ENCODE measurements at places on chromosomes 5 and 9. TPM values are rescaled to one million over a fixed set of nuclear protein-coding genes. Genes with fewer than 3 reads are reported as not detected.
A peak's percentile ranks its signal among the peaks of the same experiment; 100 is the strongest.

The NEURL1B gene
- 11.4 TPM for total RNA-seq

The C9 gene
- not detected for total RNA-seq

The CD74 gene
- total RNA-seq, result 49.8 TPM

The RAPGEF6 gene
- 19.7 TPM for total RNA-seq

The IL3 gene
- total RNA-seq, result not detected

The CARTPT gene
- not detected for total RNA-seq

The FBP1 gene
- total RNA-seq, result 2.5 TPM

The CEL gene
- 1.0 TPM for total RNA-seq

The CDK7 gene
- 80.7 TPM for total RNA-seq

- no peaks in the 10 kb centered on the region for H3K36me3 ChIP-seq
- H3K4me3 ChIP-seq, result no peak overlapping the region
- no peaks in the 10 kb centered on the region for H3K27me3 ChIP-seq
- peaks cover 10% of the 10 kb centered on the region for H3K4me1 ChIP-seq
- 0 out of 2 replicates have a peak overlapping the region, but pooled peaks have one; percentile 19 for H3K27ac ChIP-seq
- DNase-seq, result no peak
Measured at GRCh38 chr9:136525841-136526499, 19.9 kb downstream of the NOTCH1 start.

GRCh38 chr9:86979657-86980056, 32.4 kb upstream of the GAS1 start:
- no peaks in the 10 kb centered on the region for H3K27me3 ChIP-seq
- no peaks in the 10 kb centered on the region for H3K36me3 ChIP-seq
- H3K4me1 ChIP-seq, result 0 out of 2 replicates have a peak, but pooled peaks cover 8% of the 10 kb centered on the region

- no peaks in the 10 kb centered on the region for H3K27me3 ChIP-seq
- no peak for DNase-seq
- H3K4me3 ChIP-seq, result no peak overlapping the region
- peak overlapping the region; percentile 67 for H3K27ac ChIP-seq
- peaks cover 8% of the 10 kb centered on the region for H3K4me1 ChIP-seq
Measured at GRCh38 chr5:80168388-80169028, 87.3 kb downstream of the SERINC5 start.

GRCh38 chr5:39384271-39384670, 20.0 kb upstream of the C9 start:
- H3K4me1 ChIP-seq, result no peaks in the 10 kb centered on the region
- no peaks in the 10 kb centered on the region for H3K27me3 ChIP-seq
- no peak overlapping the region for H3K4me3 ChIP-seq
- DNase-seq, result no peak
- no peaks in the 10 kb centered on the region for H3K36me3 ChIP-seq
- H3K27ac ChIP-seq, result no peak overlapping the region

GRCh38 chr5:83657807-83658525, 62.7 kb downstream of the HAPLN1 start:
- H3K4me1 ChIP-seq, result peaks cover 3% of the 10 kb centered on the region
- H3K36me3 ChIP-seq, result no peaks in the 10 kb centered on the region
- H3K4me3 ChIP-seq, result no peak overlapping the region
- no peaks in the 10 kb centered on the region for H3K27me3 ChIP-seq
- no peak overlapping the region for H3K27ac ChIP-seq

GRCh38 chr9:101427957-101428655, 7.5 kb downstream of the ALDOB start:
- H3K4me1 ChIP-seq, result no peaks in the 10 kb centered on the region
- H3K27me3 ChIP-seq, result no peaks in the 10 kb centered on the region
- no peak for DNase-seq
- H3K36me3 ChIP-seq, result no peaks in the 10 kb centered on the region

DNA sequence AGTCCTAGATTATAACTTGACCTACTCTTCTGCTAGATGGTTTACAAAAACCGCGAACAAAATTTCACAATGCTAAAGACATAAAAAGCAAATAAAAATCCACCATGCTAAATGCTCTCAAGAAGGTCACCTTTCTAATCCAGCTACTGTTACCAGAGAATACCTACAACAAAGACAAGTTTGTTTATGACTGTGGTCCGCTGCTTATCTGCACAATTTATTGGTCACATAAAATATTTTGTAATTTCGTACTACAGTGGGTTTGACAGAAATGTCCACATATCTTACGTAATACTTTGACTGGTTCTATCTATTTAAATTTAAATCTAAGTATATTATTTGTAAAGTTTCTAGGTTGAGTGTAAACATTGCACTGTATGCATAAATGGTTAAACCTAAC, 257.6 kb upstream of the ZNF608 start:
- no peaks in the 10 kb centered on the region for H3K36me3 ChIP-seq
- H3K27me3 ChIP-seq, result no peaks in the 10 kb centered on the region
- DNase-seq, result no peak
- peak overlapping the region; percentile 28 for H3K27ac ChIP-seq
- H3K4me3 ChIP-seq, result no peak overlapping the region

DNA sequence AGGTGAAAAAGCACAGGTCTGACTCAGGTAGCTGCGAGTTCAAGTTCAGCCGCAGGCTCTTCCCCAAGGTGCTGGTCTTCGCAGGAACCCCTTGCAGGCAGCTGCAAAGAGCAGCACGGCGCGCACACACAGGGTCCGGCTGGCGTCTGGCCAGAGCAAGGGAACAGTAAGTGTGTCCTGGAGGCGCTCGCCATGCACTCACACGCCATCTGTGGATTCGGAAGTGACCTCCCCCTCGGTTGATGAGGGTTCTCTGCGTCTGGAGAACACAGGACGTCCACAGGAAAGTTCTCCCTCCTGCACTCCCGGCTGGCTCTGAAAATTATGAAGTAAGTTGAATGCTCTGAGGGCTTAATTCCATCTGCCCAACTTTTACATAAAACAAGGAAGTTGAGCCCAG, 14.0 kb upstream of the EGFL7 start:
- no peak for DNase-seq
- no peak overlapping the region for H3K4me3 ChIP-seq
- no peaks in the 10 kb centered on the region for H3K27me3 ChIP-seq
- H3K36me3 ChIP-seq, result no peaks in the 10 kb centered on the region
- no peaks in the 10 kb centered on the region for H3K4me1 ChIP-seq

- peaks cover 16% of the 10 kb centered on the region for H3K4me1 ChIP-seq
- no peaks in the 10 kb centered on the region for H3K27me3 ChIP-seq
- H3K4me3 ChIP-seq, result no peak overlapping the region
Measured at GRCh38 chr9:79254900-79255650, 316.7 kb upstream of the TLE4 start.

DNA sequence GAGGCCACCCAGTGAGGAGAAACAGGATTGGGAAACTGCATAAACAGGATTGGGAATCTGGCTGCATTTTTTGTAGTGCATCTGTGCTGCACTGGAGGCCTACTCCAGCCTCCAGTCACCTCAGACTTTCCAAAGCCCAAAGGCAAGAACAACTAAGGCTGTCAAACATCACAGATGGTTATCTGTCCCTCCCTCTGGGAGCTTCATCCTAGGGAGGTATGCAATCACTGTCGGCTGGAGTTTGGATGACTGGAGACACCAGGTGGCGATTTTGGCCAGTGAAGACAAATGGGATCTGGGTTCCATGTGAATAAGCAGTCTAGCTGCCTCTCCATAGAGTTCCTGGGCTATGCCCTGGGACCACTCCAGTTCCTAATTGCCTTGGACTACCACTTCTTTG, 9.3 kb upstream of the SPINK13 start:
- no peaks in the 10 kb centered on the region for H3K36me3 ChIP-seq
- no peak overlapping the region for H3K27ac ChIP-seq
- H3K4me1 ChIP-seq, result no peaks in the 10 kb centered on the region
- peak; percentile 8 for DNase-seq
- H3K4me3 ChIP-seq, result no peak overlapping the region

- H3K4me3 ChIP-seq, result no peak overlapping the region
- H3K27me3 ChIP-seq, result no peaks in the 10 kb centered on the region
- H3K27ac ChIP-seq, result no peak overlapping the region
- no peak for DNase-seq
Measured at GRCh38 chr5:2141254-2142000, 258.7 kb upstream of the IRX4 start.

DNA sequence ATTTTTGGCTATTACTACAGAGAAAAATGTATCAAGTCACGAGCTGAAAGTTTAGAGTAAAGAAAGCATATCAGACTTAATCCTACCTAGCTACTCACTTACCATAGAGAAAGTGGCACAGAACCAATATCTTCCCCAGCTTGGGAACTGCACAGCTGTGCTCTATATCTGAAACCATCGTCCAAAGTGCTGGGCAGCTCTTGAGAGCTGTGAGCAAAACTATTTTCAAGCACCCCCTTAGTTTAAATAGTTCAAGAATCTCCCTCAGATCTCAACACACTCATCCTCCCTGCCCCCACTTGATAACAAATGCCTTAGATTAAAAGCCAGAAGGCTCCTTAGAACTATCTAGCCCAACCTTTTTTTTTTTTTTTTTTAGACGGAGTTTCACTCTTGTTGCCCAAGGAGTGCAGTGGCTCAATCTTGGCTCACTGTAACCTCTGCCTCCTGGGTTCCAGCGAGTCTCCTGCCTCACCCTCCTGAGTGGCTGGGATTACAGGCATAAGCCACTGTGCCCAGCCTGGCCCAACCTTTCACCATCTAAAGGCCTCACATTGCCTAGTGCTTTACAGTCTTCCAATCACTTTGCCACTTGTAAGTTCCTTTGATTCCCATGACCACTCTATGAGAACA, 94.2 kb upstream of the APC start:
- H3K4me1 ChIP-seq, result no peaks in the 10 kb centered on the region
- H3K27ac ChIP-seq, result no peak overlapping the region
- no peak for DNase-seq
- no peaks in the 10 kb centered on the region for H3K36me3 ChIP-seq
- no peak overlapping the region for H3K4me3 ChIP-seq
- no peaks in the 10 kb centered on the region for H3K27me3 ChIP-seq

GRCh38 chr5:143205386-143205785, 198.1 kb downstream of the NR3C1 start:
- H3K4me1 ChIP-seq, result peaks cover 4% of the 10 kb centered on the region
- H3K36me3 ChIP-seq, result no peaks in the 10 kb centered on the region
- no peak overlapping the region for H3K27ac ChIP-seq
- DNase-seq, result peak; percentile 10

- no peak overlapping the region for H3K4me3 ChIP-seq
- H3K27ac ChIP-seq, result no peak overlapping the region
- H3K4me1 ChIP-seq, result no peaks in the 10 kb centered on the region
- no peaks in the 10 kb centered on the region for H3K27me3 ChIP-seq
- DNase-seq, result no peak
Measured at GRCh38 chr5:175745210-175745609, 87.3 kb downstream of the HRH2 start.

DNA sequence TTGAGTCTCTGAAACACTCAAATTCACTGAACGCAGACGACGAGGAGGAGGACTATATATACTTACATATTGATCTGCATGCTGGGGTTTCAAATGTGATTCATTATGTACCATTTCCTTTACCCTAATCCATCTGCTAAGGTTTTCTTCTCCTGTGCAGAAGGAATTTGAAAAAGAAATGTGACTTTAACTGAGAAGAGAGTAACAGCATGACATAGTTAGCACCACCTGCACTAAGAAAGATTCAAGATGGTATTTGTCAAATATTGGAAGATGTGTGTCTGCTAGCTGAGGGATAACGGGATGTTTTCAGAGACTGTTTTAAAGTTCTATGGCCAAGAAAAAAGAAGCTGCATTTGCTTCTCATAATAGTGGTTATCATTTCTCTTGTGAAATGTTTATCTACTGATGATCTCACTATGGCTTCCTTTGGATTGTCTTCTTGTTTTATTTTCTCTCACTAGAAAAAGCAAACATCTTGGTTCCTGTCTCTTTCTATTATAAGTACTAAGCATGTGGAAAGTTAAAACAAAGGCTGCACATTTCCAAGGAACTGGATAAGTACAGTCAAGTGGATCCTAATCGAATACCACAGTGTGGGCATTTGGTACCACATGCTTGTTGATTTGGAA, 89.8 kb upstream of the TLE4 start:
- no peak for DNase-seq
- H3K4me1 ChIP-seq, result peaks cover 6% of the 10 kb centered on the region
- H3K27me3 ChIP-seq, result no peaks in the 10 kb centered on the region
- no peak overlapping the region for H3K4me3 ChIP-seq
- H3K27ac ChIP-seq, result no peak overlapping the region

DNA sequence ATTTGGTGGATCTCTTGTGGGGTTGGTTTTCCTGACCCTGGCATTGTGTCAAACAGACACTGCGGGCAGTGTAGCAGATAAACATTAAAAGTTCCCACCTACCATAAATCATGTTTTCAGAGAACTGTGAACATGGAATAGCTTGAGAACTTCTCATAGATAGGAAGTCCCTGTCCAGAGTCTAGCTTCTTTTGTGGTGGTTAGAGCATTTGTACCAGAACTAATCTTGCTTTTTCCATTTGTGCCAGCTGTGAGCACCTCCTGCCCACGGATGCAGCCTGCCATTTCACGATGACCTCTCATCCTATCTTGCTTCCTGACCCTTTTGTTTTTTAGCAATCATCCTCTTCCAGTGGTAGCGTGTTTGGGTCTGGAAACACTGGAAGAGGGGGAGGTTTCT, 61.4 kb downstream of the FAM78A start:
- DNase-seq, result no peak
- peaks cover 6% of the 10 kb centered on the region for H3K4me1 ChIP-seq
- no peaks in the 10 kb centered on the region for H3K36me3 ChIP-seq
- H3K27me3 ChIP-seq, result no peaks in the 10 kb centered on the region
- no peak overlapping the region for H3K4me3 ChIP-seq

DNA sequence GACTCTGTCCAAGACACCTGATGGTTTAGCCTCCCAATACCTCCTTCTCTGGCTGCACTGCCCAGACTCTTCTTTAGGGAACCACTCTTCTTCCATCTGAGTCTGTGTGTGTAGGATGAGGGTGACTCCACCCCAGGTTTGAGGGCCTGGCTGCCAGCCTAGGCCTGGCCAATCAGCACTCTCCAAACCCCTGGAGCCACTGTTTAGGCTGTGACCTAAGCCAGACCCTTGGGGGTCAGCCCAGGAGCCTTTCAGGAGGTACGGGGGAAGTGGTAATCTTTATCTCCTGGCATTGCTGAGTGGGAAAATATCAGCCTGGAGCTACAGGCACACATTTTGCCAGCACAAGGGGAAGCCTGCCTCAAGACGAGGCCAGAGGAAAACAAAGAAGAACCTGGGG, 6.2 kb upstream of the ERGIC1 start:
- H3K27me3 ChIP-seq, result no peaks in the 10 kb centered on the region
- DNase-seq, result peak; percentile 44
- H3K4me1 ChIP-seq, result peaks cover 8% of the 10 kb centered on the region
- no peak overlapping the region for H3K4me3 ChIP-seq
- H3K36me3 ChIP-seq, result no peaks in the 10 kb centered on the region
- no peak overlapping the region for H3K27ac ChIP-seq

- peaks cover 4% of the 10 kb centered on the region for H3K4me1 ChIP-seq
- H3K4me3 ChIP-seq, result peak overlapping the region; percentile 85
- H3K36me3 ChIP-seq, result no peaks in the 10 kb centered on the region
- H3K27ac ChIP-seq, result no peak overlapping the region
- DNase-seq, result peak; percentile 51
- peaks cover 68% of the 10 kb centered on the region for H3K27me3 ChIP-seq
Measured at GRCh38 chr9:4298255-4299004, 1.4 kb downstream of the GLIS3 start.

GRCh38 chr5:23007236-23007635, 154.1 kb upstream of the CDH12 start:
- H3K27ac ChIP-seq, result no peak overlapping the region
- no peaks in the 10 kb centered on the region for H3K27me3 ChIP-seq
- H3K4me1 ChIP-seq, result no peaks in the 10 kb centered on the region

GRCh38 chr9:89095761-89096528, 82.7 kb downstream of the SHC3 start:
- H3K36me3 ChIP-seq, result no peaks in the 10 kb centered on the region
- no peak for DNase-seq
- H3K4me3 ChIP-seq, result no peak overlapping the region
- no peaks in the 10 kb centered on the region for H3K27me3 ChIP-seq
